ENCODE measurements at places on chromosomes 6 and 20.

DNA sequence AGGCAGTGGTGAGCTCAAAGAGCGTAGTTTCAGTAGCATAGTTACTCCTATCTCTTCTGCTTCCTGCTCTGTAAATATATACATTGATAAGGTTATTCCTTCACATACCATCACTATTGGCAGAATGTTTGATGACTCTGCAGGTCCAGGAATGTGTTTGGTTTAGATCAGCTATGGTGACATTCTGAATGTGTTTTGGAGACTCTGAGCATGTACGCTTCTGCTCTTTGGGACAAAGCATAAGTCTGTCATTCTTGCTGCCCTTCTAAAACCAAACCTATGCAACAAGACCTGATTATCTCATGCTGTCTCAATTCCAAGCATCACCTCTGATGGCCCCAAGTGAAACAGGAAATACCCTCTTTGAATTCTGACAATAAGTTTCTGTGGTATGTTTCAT is 1074.3 kb downstream of the KIF16B start:
- no peak for DNase-seq

GRCh38 chr6:105489216-105489530 is 86.3 kb upstream of the PREP start:
- DNase-seq = no peak

DNA sequence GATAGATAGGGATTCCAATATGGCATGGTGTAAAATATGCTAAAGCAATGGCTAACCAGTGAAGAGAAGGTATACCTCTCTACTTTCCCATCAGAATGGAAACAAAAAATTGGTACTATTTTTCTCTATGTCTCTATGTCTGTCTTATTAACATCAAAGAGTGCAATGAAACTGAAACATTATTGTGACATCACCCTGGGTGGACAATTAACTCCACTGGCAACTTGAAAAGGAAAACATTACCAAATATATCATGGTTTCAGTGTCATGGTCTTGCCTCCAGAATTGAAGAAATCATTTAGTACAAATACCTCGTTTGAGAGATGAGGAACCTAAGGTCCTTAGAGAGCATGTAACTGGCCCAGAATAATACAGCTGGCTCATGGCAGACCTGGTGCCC is 1132.5 kb upstream of the MAP3K7 start:
- DNase-seq = no peak

DNA sequence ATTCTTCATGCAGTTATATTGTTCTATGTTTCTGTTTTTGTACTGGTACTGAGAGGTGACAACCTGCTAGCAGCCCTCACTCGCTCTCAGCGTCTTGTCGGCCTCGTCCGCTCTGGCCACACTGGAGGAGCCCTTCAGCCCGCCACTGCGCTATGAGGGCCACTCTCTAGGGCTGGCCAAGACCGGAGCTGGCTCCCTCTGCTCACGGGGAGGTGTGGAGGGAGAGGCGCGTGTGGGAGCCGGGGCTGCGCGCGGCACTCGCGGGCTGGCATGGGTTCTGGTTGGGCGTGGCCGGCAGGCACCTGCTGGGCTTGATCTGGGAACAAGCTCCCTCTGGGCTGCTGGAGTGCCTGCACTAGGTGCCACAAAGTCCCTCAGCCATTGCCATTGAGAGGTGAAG is 1323.8 kb upstream of the EYS start:
- no peak for DNase-seq

- DNase-seq = no peak
Measured at GRCh38 chr6:5067305-5067704, 17.8 kb upstream of the PPP1R3G start.

DNA sequence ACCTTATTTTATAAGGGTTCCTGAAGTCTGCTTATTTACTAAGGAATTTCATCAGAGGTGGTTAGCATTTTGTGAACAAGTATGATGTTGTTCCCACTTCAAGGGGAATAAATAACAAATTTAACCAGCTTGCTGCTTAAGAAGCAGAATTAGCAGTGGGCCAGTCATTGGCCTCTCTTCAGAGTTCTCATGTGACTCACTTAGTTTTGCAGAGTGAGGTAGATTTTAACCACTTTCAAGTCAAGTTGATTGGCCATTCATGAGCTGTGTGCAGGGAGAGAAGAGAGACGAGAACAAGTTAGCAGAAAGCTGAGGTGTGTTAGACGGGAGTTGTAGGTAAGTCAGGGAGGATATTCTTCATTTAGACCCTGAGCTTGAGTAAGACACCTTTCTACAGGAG is 18.1 kb downstream of the TOP1 start:
- DNase-seq = no peak

DNA sequence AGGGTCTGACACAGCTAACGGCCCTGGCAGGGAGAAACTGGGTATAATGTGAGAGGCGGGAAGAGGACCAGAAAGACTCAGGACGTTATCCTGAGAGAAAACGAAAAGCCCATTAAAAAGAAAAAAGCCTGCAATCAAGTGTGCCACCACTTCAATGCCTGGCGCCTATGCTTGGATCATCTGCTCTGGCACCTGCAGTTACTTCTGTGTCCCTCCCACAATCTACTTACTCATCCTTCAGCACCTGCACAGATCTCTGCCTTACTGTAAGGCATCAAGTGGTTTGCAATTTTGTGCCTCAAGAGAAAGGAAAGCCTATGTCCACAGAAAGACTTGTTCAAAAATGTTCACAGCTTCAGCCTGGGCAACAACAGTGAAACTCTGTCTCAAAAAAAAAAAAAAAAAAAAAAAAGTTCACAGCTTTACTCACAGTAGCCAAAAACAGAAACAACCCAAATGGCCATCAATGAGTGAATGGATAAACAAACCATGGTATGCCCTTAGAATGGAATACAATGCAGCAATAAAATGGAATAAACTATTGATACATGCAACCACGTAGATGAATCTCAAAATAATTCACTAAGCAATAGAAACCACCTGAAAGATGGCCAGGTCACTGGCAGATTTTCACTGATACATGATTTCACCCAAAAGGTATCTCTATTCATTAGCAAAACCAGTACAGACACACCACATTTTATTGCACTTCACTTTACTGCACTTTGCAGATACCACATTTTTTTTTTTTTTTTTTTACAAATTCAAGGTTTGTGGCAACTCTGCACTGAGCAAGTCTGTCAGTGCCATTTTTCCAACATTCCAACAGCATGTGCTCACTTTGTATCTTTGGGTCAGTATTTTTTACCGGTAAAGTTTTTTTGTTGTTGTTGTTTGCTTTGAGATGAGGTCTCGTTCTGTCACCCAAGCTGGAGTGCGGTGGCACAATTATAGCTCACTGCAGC is 48.6 kb downstream of the ABHD12 start:
- no peak for DNase-seq

GRCh38 chr20:21539512-21539911 is 25.6 kb upstream of the NKX2-2 start:
- no peak for DNase-seq

DNA sequence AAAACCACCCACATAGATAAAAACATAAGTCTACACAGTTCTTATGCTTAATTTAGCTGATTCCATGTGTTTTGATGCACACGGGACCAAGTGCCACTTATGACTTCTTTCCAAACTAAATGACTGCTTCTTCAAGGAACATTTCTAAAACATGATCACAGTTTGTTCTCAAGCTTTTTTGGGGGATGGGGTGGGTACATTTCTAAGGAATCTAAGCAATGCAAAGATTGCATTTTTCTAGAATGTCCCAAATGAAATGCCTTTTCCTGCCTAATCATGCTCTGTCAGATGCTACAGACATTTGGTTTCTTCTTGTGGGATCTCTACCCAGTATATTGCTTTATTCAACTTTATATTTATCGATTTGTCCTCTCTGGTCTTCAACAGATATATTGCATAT is 496.8 kb upstream of the JAG1 start:
- no peak for DNase-seq

All from glomerular endothelial cell (primary cell).